Activated T-cell treated with anti-CD3 and anti-CD28 coated beads for 48 hours (primary cell): ENCODE measurements at places on chromosomes 4 and X.
A peak's percentile ranks its signal among the peaks of the same experiment; 100 is the strongest.

DNA sequence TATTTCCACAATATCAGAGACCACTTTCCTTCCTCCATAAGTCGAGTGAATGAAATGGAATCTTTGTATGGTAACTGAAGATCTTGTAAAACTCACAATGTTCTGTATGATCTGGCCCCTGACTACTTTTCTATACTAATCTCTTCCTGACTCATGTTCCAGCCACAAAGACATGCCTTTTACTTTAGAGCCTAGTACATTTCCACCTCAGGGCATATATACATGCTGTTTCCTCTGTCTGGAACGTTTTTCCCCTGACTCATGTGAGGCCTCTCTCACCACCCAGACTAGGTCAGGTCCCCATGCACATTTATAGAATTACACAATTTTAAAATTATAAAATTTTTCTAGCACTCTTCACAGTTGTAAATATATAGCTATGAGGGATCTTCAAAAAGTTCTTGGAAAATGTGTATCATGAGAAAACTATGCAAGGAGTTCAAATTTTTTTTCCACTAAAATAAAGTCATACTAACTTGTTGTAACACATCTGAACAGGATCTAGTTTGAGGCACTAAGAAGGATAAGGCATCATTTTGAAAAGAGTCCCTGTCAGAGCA, 208.8 kb downstream of the SH2D1A start:
- DNase-seq: no peak

DNA sequence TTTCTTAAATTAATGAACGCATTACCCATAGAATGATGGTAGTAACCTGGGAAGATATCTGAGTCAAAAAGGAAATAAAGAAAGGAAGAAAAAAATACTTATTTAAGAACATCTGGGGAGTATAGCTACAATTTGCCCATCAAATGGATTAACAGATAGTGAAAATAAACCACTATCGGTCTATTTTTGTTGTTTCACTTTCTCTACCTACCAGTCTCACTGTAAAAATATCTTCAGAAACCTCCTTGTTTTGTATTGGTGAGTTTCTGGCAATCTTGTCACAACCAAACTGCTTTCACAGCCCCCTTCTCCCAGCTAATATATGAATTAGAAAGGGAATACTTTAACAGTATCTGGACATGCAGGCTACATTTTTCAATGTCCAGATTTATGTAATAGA, 783.5 kb downstream of the STPG2 start:
- DNase-seq: no peak

- DNase-seq: no peak
Measured at GRCh38 chr4:182901337-182901736, 15.8 kb downstream of the DCTD start.

DNA sequence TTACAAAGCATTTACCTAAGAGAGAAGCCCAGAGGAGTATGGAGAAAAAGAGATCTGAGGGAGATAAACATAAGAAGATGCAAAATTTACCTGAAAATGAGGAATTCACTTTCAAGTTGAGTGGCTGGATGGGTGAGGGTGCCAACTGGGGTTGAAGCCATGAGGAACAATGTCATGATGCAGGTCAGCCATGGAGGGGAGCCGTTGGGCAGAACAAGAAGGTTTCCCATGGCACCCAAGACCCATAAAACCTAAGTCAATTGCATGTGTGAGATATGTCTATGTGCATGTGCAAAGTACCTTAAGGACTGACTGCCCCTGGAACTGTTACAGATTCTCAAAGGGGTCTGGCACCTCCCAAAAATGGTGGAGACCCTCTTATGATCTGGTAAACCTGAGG, 46.6 kb upstream of the PRRG1 start:
- no peak for DNase-seq

DNA sequence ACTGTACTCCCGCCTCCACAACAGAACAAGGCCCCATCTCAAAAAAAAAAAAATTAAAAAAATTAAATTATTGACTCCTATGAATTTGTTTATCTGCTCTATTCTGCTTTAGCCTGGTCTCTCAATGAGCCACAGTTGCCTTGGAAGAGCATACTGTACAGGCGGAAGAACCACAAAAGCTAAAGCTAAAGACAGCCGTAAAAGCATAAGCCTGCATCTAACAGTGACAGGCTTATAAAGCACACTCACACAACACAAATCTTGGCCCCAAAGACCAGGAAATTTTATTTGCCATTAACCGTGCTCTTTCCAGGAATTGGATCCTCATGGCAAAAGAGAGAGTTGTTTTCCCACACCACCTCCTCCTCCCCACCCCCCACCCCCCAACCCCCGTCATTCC, 53.5 kb upstream of the KLF3 start:
- no peak for DNase-seq

DNA sequence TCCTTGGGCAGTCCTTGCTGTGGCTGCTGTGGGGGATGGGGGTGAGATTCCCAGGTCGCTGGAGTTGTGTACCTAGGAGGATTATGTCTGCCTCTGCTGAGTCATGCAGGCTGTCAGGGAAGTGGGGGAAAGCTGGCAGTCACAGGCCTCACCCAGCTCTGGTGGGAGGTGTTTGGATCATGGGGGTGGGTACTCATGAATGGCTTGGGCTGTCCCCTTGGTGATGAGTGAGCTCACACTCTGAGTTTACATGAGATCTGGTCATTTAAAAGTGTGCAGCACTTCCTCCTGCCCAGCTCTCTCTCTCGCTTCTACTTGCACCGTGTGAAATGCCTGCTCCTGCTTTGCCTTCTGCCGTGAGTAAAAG, 24.6 kb upstream of the PDLIM3 start:
- DNase-seq: no peak

GRCh38 chr4:84954982-84955567, 11.4 kb downstream of the WDFY3 start:
- no peak for DNase-seq

DNA sequence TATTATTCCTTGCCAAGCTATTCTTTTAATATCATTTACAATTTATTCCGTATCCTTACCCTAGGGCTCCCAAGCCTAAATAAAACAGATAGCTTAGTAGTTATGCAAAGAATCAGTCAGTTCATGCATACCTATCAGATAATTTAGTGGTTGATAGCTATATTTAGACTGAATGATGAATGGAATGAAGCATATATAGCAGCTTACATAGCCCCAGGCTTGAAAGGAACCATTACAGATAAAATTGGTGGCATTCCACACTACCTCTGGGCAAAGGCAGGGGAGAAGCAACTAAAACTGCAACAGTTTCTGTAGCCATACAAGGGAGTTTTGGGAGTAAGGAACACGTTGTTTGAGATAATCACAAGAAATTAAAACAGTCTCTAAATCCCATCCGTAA, 2.7 kb downstream of the ACE2 start:
- no peak for DNase-seq

DNA sequence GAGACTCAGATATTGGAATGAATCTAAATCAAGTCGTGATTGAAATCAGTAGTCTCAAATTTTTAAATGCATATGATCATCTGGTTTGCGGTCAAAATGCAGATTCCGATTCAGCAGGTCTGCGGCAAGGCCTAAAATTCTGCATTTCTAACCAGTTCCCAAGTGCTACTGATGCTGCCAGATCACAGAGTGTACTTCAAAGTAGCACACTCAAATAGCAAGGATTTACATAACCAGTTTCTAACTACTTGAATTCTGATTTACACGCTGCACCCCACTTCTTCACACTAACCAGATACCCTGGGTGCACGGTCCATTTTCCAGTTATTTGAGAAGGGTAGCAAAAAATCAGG, 752 bp downstream of the MBTPS2 start:
- peak; percentile 10 for DNase-seq

GRCh38 chr4:146336410-146336807, 122.1 kb downstream of the REELD1 start:
- DNase-seq: no peak

DNA sequence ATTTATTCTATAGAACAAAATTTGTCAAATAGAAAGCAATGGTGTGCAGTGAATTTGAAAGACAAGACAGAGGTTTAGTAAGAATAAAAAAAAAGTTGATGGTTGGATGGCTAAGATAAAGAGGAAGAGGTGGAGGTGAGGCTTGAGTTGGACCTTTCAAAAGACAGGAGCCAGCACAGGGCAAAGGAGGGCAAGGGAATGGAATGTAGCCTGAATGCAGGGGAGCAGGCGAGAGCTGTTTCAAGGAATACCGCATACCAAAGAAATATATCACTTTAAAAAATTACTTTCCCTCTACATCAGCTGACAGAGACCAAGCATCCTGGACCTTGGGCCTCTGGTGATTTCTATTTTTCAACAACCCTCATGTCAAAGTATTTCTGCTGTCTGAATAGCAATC, 38.0 kb upstream of the CXXC4 start:
- no peak for DNase-seq

DNA sequence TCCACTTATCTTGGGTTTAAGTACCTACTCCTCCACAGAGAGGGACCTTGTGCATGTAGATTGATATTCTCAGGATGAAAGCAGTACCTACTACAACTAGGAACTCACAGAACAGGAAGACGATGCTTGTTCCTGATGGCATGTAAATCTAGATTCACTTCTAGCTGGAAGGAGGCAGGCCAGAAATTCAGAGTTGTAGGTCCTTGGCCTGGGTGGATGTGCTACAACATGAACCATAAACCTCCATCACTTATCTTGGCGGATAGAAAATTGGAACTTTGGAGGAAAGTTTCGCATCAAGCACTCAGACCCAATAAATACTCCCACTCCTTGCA, 9.3 kb upstream of the SMIM20 start:
- DNase-seq: no peak

GRCh38 chr4:41507291-41507947, 30.5 kb upstream of the LIMCH1 start:
- DNase-seq: no peak

DNA sequence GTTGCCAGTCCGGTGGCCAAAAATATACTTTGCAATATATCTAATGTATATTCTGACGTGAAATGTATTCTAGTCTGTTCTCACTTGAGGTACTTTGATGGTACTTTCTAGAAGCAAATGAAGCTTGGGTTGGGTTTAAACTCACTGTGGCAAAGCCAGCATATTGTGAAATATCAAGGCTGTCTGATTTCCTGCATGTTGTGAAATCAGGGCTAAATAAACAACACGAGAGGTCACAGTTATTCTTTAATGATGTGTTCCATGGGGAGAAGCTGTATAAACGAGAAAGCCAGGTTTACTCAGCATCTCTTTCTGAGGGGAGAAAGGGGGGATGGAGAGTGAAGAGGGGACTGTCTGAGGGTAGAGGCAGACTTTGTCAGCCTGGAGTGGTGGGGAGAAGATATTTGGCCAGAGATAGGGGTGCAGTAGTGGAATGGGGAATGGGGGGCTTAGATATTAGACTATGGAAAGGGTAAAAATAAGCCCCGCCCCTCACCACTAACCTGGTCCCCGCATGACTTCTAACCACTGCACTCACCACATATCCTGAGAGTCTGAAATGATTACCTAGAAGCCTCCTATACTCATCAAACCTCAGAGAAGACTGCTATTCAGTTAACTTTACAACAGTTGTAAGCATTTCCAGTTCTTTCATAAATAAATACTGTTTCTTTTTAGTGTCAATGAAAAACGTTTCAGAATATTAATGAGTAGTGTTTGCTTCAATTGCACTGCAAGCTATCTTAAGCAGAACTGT, 5.9 kb upstream of the SCARB2 start:
- no peak for DNase-seq

- no peak for DNase-seq
Measured at GRCh38 chr4:71217688-71218087, 121.1 kb upstream of the SLC4A4 start.

DNA sequence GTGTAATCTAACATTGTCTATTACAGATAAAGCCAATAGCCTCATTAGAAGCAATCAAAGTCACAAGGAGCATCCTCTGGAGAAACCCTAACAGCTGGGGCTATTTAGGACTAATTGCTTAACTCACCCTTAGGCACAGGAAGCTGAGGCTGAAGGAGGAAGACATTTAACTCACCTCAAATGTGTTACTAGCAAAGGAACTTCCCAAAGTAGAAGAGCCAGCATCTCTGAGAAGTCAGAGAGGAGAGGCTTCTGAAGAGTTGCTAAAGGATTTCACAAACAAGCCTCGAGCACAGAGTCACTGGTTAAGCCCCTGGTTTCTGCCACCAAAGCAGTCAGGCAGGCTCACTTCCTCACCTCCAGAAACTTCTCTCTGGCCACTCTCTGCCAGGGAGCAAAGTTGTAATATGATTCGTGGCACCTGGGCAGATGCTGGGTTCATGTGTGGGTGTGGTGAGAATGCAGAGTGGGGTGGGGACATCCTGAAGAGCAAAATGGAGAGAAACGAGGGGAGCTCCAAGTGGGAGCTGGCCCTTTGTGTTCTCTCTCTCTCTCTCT, 201.3 kb downstream of the HS6ST2 start:
- DNase-seq: no peak

DNA sequence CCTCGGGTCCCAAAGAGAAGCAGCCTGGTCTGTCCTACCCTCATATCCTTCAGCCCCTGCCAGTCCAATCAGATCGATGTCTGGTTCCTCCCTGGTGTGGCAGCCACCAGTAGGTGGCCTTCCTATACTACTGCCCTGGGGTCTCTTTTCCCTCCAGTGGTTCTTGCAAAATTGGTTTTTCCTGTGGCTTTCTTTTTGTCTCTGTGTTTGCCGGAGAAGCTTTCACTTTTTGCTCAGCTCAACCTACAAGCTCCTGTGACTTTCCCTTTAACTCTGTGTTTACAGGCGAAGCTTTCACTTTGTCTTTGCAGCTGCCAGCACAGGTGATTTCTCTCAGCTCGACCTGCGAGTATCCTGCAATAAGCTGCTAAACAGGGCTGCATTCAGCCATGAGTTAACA, 46.8 kb downstream of the UGT2A3 start:
- no peak for DNase-seq

- DNase-seq: no peak
Measured at GRCh38 chr4:37803348-37803973, 23.0 kb upstream of the PGM2 start.

- DNase-seq: no peak
Measured at GRCh38 chrX:109841257-109841656, 108.2 kb upstream of the ACSL4 start.

GRCh38 chr4:147219145-147219544, 261.8 kb upstream of the EDNRA start:
- DNase-seq: no peak

GRCh38 chrX:118360429-118361125, 14.7 kb downstream of the WDR44 start:
- DNase-seq: no peak

DNA sequence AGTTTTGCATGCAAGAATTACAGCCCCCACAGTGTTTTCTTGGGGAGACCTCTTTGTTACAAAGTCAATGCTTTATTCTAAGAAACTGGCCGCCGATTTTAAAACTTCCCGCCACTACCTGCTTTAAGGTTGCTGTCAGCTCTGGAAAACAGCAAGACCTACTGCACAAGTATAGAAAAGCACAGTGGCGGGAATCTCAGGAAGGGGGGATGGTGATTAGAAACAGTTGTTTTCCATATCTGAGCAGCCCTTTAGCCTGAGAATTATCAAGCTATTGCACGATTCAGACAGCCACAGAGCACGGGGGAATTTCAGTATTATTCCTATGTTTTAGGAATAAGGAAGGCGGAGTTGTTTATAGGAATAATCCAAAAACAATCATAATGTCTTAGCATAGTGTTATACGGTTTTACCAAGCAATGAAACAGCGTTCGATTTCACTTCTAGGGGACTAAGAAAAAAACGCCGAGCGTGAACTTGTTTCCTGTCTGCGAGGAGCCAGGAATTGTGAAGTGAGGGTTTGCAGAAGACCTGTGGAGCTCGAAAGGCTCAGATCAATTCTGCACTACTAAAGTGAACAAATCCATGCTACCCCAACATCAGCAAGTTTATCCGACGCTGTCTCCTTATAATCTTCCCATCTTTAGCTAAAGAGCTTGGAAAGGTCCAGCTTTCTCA, 81.3 kb downstream of the HMGN5 start:
- no peak for DNase-seq

- no peak for DNase-seq
Measured at GRCh38 chr4:177640864-177641263, 198.6 kb upstream of the AGA start.

GRCh38 chr4:36209941-36210649, 34.2 kb downstream of the ARAP2 start:
- no peak for DNase-seq
